Stimulated activated CD4-positive, alpha-beta T cell treated with anti-CD3 and anti-CD28 coated beads, Interleukin-1b, Interleukin-23, amount 100 ng/mL, for 4 hours (primary cell): ENCODE measurements at places on chromosomes 2 and 18.
A peak's percentile ranks its signal among the peaks of the same experiment; 100 is the strongest.

GRCh38 chr2:172806493-172806892 lies 70.8 kb downstream of the RAPGEF4 start:
- no peak for DNase-seq

GRCh38 chr2:137190411-137191195 lies 425.3 kb downstream of the THSD7B start:
- no peak for DNase-seq

DNA sequence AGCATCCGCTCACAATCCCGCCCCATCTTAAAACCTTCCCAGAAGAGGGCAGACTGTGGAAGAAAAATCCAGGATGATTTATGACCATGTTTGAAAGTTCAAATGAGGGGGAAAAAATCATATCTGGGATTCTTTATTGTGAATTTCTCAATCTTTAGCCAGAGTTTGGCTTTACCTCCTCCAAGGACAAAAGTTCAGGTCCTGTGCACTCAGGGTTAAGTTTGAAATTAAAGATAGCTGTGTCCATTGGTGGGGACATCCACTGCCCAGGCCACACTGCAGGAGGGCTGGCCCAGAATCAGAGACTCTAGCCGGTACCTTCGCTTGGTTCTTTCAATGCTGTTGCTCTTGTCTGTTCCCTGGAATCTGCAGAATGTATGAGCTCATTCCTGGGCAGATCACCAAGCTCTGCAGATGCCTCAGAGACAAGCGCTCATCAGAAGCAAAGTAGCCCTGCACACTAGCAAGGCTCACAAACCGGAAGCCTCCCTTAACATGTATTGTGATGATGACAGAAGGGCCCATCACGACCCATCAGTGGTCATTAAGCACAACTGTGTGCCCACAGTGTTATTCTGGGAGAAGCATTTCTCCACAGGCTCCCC lies 375.3 kb upstream of the KLHL29 start:
- DNase-seq: no peak

- DNase-seq: no peak
Observed at GRCh38 chr2:88866756-88867155, 175.3 kb downstream of the RPIA start.

DNA sequence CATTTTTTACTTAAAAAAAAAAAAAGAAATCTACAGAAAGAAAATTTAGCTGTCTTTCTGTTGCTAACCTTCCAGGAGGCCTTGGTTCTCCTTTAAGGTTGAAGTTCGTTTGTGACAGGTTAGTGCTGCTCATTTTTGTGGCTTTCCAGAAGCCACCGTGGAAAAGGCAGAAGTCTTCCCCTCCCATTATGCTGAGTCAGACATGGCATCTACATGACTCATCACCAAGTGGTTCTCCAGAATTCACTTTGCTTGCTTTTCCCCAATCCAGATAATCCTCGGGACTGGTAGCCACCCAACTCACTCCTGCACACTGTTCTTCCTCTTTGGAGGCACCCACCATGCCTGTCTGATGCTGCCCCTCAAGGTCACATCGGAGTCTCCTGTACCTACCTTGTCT lies 228.7 kb downstream of the PIK3C3 start:
- DNase-seq: no peak

GRCh38 chr2:172926785-172927640 lies 148.6 kb upstream of the MAP3K20 start:
- no peak for DNase-seq

DNA sequence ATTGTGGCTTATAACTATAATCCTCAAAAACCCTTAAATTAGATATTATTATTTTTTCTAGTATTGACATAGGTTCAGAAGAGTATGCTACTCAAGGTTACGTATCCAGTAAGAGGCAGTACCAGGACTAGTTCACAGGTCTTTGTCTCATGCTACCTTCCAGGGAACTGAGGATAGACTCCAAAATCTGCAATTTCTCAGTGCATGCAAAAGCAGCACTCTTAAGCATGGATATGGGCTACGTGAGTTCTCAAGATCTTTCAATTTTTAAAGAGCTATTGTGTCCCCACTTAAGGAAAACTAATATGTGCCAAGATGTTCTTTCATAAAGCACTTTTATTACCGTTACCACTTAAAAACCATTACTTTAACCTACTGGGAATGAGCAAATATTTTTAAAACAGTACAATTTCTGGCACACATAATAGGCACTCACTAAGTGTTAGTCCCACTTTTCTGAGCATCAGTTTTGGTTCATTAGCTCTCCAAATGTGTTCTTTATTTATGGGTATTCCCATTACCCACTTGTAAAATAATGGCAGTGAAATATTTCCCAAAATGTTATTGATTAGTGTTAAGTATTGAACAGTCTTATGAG lies 113.8 kb upstream of the TTN start:
- no peak for DNase-seq

GRCh38 chr2:52238782-52239181 lies 1206.8 kb upstream of the NRXN1 start:
- DNase-seq: no peak

GRCh38 chr2:106065268-106065982 lies 128.7 kb downstream of the UXS1 start:
- no peak for DNase-seq

GRCh38 chr2:43478412-43479086 lies 117.3 kb downstream of the THADA start:
- DNase-seq: no peak

GRCh38 chr2:167335541-167335992 lies 447.3 kb downstream of the XIRP2 start:
- DNase-seq: no peak

GRCh38 chr2:44433895-44434294 lies 72.1 kb downstream of the CAMKMT start:
- DNase-seq: no peak

DNA sequence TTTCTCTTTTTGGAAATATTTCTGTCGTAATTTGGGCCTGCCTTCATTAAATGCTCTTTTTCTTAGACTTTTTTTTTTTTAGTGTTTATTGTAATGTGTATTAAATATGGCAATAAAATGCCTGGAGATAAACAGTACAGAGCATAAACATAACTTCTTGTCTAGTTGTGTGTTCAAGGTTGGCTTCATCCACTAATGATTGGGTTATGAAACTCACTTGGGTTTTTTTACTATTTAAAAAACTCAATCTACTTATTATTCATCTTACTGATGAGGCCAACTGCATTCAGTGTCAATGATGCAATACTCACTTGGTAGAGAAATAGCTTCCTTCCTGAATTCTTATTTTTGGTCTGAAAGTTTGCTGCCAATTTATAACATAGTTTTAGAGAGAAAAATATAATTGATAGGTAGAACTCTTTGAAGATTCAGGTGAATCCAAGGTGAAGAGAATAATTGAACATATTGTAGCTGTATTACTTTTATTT lies 144.2 kb upstream of the NABP1 start:
- no peak for DNase-seq

GRCh38 chr2:205531072-205531471 lies 151.2 kb upstream of the NRP2 start:
- no peak for DNase-seq

GRCh38 chr2:133557614-133558013 lies 10.6 kb downstream of the NCKAP5 start:
- DNase-seq: no peak

DNA sequence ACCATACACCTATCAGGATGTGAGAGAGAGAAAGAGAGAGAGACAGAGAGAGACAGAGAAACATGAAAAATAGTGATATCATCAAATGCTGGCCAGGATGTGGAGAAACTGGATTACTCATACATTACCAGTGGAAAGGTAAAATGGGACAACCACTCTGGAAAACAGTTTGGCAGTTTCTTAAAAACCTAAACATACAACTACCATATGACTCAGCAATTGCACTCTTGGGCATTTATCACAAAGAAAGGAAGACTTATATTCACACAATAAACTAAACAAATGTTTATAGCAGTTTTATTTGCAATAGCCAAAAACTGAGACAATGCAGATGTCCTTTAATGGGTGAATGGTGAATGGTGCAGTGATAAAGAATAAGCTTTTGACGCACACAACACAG lies 29.1 kb downstream of the SLC4A3 start:
- DNase-seq: no peak

- DNase-seq: no peak
Observed at GRCh38 chr2:222965555-222965954, 86.4 kb upstream of the KCNE4 start.

GRCh38 chr2:69241664-69242514 lies 145.1 kb downstream of the GFPT1 start:
- no peak for DNase-seq

- no peak for DNase-seq
Observed at GRCh38 chr2:20612925-20613916, 37.7 kb downstream of the HS1BP3 start.

- DNase-seq: peak; percentile 80
Observed at GRCh38 chr2:37832590-37833197, 92.4 kb upstream of the RMDN2 start.

DNA sequence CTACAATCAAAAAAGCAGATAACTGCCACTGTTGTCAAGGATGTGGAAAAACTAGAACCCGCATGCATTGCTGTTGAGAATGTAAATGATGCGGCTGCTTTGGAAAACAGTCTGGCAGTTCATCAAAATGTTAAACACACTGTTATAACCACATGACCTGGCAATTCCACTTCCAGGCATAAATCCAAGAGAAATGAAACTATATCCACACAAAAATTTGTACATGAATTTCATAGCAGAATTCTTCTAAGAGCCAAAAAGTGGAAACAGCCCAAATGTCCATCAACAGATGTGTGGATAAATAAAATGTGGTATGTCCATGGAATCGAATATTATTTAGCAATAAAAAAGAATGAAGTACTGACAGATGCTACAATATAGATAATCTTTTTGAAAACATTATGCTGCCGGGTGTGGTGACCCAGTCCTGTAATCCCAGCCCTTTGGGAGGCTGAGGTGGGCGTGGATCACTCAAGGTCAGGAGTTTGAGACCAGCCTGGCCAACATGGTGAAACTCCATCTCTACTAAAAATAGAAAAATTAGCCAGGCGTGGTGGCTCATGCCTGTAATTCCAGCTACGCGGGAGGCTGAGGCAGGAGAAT lies 32.0 kb downstream of the ERCC3 start:
- DNase-seq: no peak

DNA sequence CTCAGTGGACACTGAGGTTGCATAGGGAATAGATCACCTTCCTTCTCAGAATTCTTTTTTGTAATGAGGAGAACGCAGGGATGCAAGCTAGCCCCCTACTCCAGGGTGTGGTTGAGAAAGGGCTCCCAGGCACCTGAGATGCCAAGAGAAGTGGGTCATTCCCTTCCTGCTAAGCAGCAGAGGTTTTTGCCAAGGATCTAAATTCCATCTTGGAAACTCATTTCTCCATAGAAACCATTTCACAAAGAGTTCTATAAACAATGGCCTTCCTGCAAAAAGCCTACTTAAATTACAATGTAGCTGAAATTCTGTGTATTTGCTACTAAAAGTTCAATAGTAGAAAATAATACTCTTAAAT lies 3.7 kb upstream of the PPP3R1 start:
- no peak for DNase-seq

GRCh38 chr2:138428710-138429440 lies 72.7 kb upstream of the SPOPL start:
- DNase-seq: no peak

GRCh38 chr2:213806125-213806726 lies 522.0 kb downstream of the SPAG16 start:
- DNase-seq: no peak

DNA sequence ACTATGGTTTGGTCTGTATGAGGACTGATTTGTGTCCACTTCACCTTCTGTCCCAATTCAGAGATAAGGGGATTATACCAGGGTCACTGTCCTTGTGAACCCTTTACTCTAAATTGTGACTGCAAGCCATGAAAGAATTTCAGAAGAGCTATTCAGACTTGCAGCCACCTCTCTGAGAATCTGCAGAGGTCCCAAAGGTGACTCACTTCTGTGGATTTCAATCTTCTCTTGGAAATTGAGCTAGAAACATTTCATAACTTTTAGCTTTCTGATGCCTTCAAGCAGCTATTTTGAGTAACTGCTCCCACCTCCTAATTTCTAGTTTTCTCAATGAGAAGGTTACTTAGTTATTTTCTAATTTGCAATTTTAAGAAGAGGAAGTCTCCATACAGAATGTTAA lies 1242.4 kb upstream of the ACVR2A start:
- DNase-seq: no peak

GRCh38 chr2:36352701-36353100 lies 2.9 kb upstream of the CRIM1 start:
- no peak for DNase-seq

- no peak for DNase-seq
Observed at GRCh38 chr2:208608122-208608835, 201.7 kb downstream of the PTH2R start.

DNA sequence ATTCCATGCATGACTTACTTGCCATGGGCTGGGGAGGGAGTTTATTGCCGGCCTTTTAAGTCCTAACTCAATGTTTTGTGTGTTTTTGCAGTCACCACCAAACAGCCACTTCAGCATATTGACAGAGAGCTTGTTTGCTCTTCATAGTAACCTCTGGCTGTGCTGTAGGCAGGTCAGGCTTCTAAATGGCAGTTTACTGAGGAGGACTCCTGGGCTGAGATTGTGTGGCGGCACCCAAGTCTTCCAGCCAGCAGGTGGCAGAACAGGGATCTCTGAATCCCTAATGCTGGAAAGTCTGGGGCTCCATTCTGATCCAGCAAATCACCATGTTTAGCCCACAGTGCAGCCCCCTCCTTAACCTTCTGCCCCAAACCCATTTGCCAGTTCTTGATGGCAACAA lies 121.2 kb downstream of the CAPN13 start:
- DNase-seq: no peak

GRCh38 chr2:62221141-62221540 lies 25.2 kb downstream of the B3GNT2 start:
- DNase-seq: no peak
